Vein endothelial cell (primary cell): ENCODE measurements at places on chromosomes 12 and 14. TPM values are rescaled to one million over a fixed set of nuclear protein-coding genes. Genes with fewer than 3 reads are reported as not detected.

PSMC6 gene
- total RNA-seq: 75.1 and 98.6 TPM in 2 replicates

SOX5 gene
- 1.5 and 2.6 TPM in 2 replicates for total RNA-seq

ZC2HC1C gene
- total RNA-seq: 0.67 and 1.6 TPM in 2 replicates

EML5 gene
- under 0.01 and 0.10 TPM in 2 replicates for total RNA-seq

PPP4R4 gene
- not detected in 2 replicates for total RNA-seq
